Stimulated activated CD8-positive, alpha-beta memory T cell treated with anti-CD3 and anti-CD28 coated beads, Interleukin-7, amount 100 ng/mL, for 4 hours (primary cell): ENCODE measurements at places on chromosomes 2 and 18.

GRCh38 chr18:28884304-28884703, 707.4 kb upstream of the CDH2 start:
- DNase-seq: no peak

DNA sequence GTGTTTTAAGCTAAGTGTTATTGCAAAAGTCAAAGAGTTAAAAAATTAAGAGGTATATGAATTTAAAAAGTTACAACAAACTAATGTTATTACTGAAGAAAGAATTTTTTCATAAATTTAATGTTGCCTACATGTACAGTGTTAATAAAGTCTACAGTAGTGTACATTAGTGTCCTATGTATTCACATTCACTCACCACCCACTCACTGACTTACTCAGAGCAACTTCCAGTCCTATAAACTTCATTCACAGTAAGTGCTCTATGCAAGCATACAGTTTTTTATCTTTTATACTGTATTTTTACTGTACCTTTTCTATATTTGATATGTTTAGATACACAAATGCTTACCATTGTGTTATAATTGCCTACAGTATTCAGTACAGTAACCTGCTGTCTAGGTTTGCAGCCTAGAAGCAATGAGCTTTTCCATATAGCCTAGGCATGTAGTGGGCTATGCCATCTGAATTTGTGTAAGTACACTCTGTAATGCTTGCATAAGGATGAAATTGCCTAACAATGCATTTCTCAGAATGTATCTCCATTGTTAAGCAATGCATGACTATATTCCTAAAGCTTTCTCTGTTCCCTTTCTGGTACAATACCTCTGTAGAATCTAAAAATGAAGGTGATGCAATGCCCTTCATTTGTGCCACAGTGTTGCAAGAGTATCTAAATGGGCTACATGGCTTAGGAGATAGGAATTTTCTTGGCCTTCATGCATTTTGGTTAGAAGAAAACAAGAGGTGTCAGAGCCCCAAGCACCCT, 370.8 kb upstream of the NT5C1B start:
- DNase-seq: no peak

GRCh38 chr2:98072442-98072841, 14.5 kb upstream of the VWA3B start:
- no peak for DNase-seq

GRCh38 chr2:158539176-158540005, 82.6 kb downstream of the PKP4 start:
- DNase-seq: no peak

DNA sequence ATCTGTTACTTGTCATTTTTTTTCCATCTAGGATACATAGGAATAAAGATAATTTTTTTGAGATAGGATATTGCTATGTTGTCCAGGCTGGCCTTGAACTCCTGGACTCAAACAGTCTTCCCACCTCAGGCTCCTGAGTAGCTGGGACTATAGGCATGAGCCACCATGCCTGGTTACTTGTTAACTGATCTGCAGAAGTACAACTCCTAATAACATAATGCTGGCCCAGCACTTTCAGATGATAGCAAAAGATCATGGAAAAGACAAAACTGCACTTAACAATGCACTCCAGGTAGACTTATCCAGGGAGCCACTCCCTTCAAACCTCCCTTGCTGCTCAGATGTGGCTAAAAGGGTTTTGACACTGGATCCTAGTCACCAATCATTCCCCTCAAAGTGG, 11.4 kb upstream of the CTDP1 start:
- DNase-seq: no peak

DNA sequence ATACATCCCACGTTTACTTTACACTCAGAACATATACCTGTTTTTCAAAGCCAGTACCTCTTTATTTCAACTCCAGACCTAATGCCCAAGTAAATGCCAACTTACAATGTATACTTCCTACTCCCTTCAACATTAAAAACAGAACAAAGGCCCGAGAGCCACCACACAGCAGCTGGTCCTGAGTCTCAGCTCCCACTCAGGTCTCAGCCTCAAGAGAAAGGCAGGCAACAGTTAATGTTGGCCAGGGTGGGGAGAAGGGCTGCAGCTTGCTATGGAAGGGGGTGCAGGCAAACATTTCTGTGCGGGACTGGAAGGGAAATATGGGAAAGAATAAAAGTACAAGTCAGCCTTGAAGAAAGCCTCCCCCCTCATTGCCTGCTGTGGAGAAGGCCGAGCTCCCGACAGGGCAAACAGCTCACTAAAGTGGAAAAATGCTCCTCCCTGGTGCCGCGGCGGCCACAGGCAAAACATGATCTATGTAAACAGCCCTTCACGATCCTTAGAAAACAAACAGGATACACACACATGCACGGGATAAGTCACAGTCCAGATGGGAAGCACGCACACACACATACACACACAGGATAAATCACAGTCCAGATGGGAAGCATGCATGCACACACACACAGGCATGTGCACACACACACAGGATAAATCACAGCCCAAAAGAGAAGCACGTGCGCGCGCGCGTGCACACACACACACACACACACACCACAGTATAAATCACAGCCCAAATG, 67.4 kb downstream of the ADNP2 start:
- DNase-seq: no peak

DNA sequence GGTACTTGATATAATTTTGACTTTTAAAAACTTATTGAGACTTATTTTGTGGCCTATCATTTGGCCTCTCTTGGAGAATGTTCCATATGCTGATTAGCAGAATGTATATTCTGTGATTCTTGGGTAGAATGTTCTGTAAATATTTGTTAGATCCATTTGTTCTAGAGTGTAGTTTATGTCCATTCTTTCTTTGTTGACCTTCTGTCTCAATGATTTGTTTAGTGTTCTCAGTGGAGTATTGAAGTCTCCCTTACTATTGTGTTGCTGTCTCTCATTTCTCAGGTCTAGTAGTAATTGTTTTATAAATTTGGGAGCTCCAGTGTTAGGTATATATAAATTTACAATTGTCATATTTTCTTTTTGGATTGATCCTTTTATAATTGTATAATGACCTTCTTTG, 349.6 kb upstream of the CWC22 start:
- no peak for DNase-seq

DNA sequence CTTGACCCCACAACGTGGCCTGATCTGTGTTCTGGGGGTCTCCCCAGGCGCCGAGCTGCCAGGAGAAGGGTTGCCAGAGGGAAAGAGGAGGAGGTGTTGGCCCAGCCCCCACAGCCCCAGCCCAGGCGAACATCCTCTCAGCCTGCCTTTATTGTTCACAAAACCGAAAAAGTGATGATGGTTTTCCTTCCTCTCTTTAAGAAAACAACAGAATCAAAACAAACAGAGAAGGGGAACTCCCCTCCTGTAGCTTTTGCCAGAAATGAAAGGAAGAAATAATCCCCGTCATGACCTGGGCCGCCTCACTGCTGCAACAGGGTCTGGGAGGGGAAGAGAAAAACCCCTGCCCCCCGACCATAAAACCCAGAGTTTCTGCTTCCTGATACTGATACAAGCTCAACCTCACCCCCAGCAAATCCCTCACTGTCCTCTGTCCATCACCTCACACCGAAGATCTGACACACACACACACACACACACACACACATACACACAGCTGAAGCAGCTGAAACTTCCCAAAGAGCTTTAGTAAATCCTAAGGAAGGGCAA, 52.0 kb downstream of the ZFP36L2 start:
- DNase-seq: peak; percentile 62
